ENCODE measurements at places on chromosomes 4 and X. TPM values are rescaled to one million over a fixed set of nuclear protein-coding genes. Genes with fewer than 3 reads are reported as not detected.

Gene RLIM
- 30.3 TPM for total RNA-seq

Gene ZC4H2
- 10.7 TPM for total RNA-seq

DNA sequence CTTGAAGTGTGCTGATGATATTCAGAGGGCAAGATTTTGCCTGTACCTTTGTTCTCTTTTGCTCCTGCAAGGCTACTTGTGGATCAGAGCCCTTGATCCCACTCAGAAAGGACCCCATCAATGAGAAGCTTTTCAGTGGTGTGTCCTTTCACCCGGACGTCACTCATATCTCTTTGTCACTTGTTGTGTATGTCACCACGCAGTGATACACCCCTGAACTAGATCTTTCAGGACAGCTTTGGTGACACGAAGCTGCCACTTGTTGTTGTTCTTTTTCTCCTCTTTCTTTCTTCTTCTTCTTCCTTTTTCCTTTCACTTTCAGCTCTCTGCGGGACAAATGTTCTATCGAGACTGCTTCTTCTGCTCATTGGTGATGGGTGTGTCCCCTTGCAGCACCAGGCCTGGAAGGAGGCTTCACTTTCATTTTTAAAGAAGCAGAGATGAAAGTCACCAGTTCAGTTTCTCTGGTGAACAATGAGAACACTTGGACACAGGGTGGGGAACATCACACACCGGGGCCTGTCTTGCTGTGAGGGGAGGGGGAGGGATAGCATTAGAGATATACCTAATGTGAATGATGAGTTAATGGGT is 83.6 kb downstream of the NBDY start:
- peaks cover 8% of the 10 kb centered on the region for H3K36me3 ChIP-seq
- H3K27ac ChIP-seq: peak overlapping the region; percentile 96
- peak overlapping the region; percentile 75 for H3K4me3 ChIP-seq
- peak; percentile 55 for DNase-seq

DNA sequence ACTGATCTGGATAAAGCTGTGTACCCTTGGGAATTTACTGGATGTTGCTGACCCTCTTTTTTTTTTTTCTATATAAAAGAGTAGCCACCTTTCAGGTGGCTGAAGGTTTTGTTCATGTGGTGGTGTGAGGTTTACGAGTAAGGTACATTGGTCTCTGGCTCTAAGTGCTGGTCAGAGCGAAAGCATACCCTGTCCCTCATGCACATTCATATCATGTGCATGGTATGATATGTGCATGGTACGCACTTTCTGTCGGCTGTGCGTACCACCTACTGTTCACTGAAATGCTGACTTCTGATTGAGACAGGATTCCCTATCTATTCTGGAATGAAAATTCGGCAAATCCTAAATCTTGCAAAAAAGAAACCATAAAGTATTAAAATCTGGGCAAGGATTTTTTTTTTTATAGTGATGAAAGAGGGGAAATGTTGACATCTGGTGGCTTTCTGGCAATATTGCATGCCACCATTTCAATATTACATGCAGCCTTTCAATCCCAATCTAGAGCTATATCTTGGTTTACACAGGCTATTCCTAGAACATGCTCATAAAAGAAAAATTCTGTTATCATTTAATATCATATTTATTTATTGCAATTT is 32.8 kb downstream of the FAM149A start:
- H3K36me3 ChIP-seq: no peaks in the 10 kb centered on the region
- H3K4me1 ChIP-seq: peaks cover 27% of the 10 kb centered on the region
- H3K27me3 ChIP-seq: peaks cover 7% of the 10 kb centered on the region
- H3K27ac ChIP-seq: no peak overlapping the region

DNA sequence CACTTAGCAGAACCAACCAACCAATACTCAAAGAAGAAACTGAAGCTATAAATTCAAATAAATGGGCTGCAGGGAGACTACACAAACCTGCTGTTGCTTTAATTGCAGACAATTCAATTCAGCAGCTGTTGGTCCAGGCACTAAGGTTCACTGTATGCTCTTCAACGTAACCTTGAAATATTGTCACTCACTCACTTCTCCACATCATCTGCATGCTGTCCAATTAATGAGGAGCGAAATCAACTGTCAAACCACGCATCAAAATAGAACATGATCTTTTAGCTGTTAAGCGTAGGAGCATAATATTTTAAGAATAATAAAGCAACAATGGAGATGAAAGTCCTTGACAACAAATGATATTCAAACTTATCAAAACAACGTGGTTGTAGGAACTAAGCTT is 17.0 kb downstream of the ENOX2 start:
- H3K4me1 ChIP-seq: peaks cover 3% of the 10 kb centered on the region
- H3K27ac ChIP-seq: no peak overlapping the region
- H3K27me3 ChIP-seq: no peaks in the 10 kb centered on the region
- H3K4me3 ChIP-seq: peak overlapping the region; percentile 47

Gene MGAT4D
- total RNA-seq: not detected
